ENCODE measurements at places on chromosomes 4 and X. TPM values are rescaled to one million over a fixed set of nuclear protein-coding genes. Genes with fewer than 3 reads are reported as not detected.

Gene GNRHR
- not detected for total RNA-seq

Gene NSG1
- total RNA-seq, result 0.18 TPM

Gene CRMP1
- total RNA-seq, result not detected

Gene ASMT
- not detected for total RNA-seq

Gene ITM2A
- 114 TPM for total RNA-seq

Gene CT45A5
- not detected for total RNA-seq

Gene KDR
- total RNA-seq, result not detected

Gene PDE6B
- total RNA-seq, result 10.1 TPM

Gene FGFBP1
- not detected for total RNA-seq

Gene CNGA1
- total RNA-seq, result not detected

- no peak for DNase-seq
- H3K36me3 ChIP-seq, result no peaks in the 10 kb centered on the region
- no peaks in the 10 kb centered on the region for H3K4me1 ChIP-seq
- no peak overlapping the region for H3K27ac ChIP-seq
- H3K27me3 ChIP-seq, result no peaks in the 10 kb centered on the region
Observed at GRCh38 chr4:157045507-157046127, 30.3 kb upstream of the GLRB start.

- no peak overlapping the region for H3K4me3 ChIP-seq
- H3K27ac ChIP-seq, result no peak overlapping the region
- no peaks in the 10 kb centered on the region for H3K4me1 ChIP-seq
- H3K36me3 ChIP-seq, result no peaks in the 10 kb centered on the region
Observed at GRCh38 chr4:105921301-105921700, 26.0 kb downstream of the NPNT start.

DNA sequence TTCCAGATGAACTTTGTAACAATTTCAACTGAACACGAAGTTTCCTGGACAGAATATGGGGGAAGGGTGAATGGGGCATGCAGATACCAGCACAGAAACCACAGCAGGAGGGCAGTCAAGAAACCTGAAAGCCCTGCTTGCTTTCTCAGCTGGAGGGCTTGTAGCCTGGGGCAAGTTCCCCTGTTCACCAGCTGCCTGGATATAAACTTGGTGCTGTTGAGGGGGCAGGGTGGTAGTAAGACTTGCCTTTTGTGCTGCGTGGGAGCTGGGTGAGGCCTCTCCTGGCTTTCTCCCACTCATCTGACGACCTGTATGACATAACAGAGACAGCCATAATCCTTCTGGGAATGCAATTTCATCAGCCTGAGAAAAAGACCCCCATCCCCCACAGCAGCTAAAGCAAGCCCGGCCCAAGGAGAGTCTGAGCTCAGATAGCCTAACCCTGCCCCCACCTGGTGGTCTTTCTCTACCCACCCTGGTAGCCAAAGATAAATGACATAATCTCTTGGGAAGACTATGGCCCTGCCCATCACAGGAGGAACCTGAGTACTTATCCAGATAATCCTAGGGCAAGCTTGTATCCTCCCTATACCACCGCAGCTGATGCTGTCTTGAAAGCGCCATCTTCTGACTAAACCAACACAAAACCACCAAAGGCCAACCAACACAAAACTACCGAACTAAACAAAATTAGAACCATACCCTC, 234.3 kb downstream of the LAS1L start:
- no peaks in the 10 kb centered on the region for H3K4me1 ChIP-seq
- no peaks in the 10 kb centered on the region for H3K36me3 ChIP-seq
- DNase-seq, result no peak
- no peaks in the 10 kb centered on the region for H3K27me3 ChIP-seq
- H3K27ac ChIP-seq, result no peak overlapping the region

DNA sequence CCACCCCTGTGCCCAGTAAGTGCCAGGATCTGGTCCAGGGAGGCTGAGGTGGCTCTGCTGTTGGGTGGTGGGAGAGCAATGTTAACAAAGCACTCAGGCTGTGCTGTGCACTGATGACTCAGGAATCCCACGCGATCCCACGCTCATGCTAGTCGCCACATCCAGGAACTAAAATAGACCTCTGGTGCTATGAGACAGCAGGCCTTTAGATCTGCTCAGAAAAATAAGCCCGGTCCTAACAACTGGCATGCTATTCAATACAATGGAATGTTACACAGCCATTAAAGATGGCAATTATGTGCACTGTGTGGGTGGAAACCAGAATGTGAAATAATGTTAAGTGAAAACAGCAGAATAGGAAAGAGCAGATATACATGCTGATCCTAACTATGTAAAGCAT, 26.0 kb downstream of the ARL13A start:
- H3K27ac ChIP-seq, result peak overlapping the region; percentile 82
- peaks cover 1% of the 10 kb centered on the region for H3K36me3 ChIP-seq
- peak overlapping the region; percentile 30 for H3K4me3 ChIP-seq
- DNase-seq, result no peak
- peaks cover 30% of the 10 kb centered on the region for H3K4me1 ChIP-seq

GRCh38 chrX:50988649-50989048, 78.1 kb downstream of the BMP15 start:
- H3K36me3 ChIP-seq, result no peaks in the 10 kb centered on the region
- no peaks in the 10 kb centered on the region for H3K27me3 ChIP-seq
- H3K27ac ChIP-seq, result no peak overlapping the region
- DNase-seq, result no peak

DNA sequence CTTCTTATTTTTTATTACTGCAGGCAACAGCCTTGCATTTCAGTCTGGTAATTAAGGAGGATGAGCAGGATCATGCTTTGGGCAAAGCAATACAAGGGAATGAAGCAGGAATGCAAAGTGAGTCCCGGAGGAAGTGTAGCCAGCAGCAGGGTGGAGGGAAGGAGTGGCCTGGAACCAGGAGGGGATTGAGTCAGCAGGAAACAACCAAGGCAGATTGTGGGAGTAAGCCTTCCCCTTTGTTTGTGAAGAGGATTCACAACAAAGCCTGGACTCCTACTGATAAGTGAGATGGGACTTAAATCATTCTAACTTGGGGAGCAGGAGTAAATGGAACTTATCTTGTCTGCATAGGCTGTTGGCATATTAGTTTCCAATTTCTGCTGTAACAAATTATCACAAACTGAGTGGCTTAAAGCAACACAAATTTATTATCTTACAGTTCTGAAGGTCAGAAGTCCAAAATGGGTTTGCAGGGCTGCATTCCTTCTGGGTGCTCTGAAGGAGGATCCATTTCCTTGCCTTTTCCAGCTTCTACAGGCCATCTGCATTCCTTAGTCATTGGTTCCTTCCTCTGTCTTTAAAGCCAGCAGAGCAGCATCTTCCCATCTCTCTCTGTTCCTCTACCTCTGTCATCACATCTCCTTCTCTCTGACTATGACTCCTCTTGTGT, 93.2 kb upstream of the AP1S2 start:
- H3K4me3 ChIP-seq, result no peak overlapping the region
- no peak for DNase-seq
- H3K27me3 ChIP-seq, result no peaks in the 10 kb centered on the region

GRCh38 chrX:106323357-106323756, 155.3 kb downstream of the PWWP3B start:
- no peak overlapping the region for H3K27ac ChIP-seq
- H3K27me3 ChIP-seq, result no peaks in the 10 kb centered on the region
- no peaks in the 10 kb centered on the region for H3K4me1 ChIP-seq

GRCh38 chrX:100413229-100413628, 3.2 kb upstream of the PCDH19 start:
- H3K4me1 ChIP-seq, result no peaks in the 10 kb centered on the region
- peak overlapping the region; percentile 42 for H3K27ac ChIP-seq
- peaks cover 39% of the 10 kb centered on the region for H3K27me3 ChIP-seq
- no peak for DNase-seq

- no peak for DNase-seq
- no peak overlapping the region for H3K27ac ChIP-seq
- no peaks in the 10 kb centered on the region for H3K4me1 ChIP-seq
Observed at GRCh38 chrX:147322496-147322895, 508.0 kb upstream of the CXorf51A start.

GRCh38 chr4:5504486-5504885, 203.9 kb downstream of the EVC2 start:
- H3K27ac ChIP-seq, result no peak overlapping the region
- H3K27me3 ChIP-seq, result no peaks in the 10 kb centered on the region
- H3K4me3 ChIP-seq, result no peak overlapping the region
- H3K36me3 ChIP-seq, result no peaks in the 10 kb centered on the region

- H3K27me3 ChIP-seq, result no peaks in the 10 kb centered on the region
- H3K36me3 ChIP-seq, result no peaks in the 10 kb centered on the region
- no peak overlapping the region for H3K4me3 ChIP-seq
- no peak for DNase-seq
- H3K4me1 ChIP-seq, result no peaks in the 10 kb centered on the region
- no peak overlapping the region for H3K27ac ChIP-seq
Observed at GRCh38 chr4:1379351-1379781, 26.9 kb downstream of the NKX1-1 start.

DNA sequence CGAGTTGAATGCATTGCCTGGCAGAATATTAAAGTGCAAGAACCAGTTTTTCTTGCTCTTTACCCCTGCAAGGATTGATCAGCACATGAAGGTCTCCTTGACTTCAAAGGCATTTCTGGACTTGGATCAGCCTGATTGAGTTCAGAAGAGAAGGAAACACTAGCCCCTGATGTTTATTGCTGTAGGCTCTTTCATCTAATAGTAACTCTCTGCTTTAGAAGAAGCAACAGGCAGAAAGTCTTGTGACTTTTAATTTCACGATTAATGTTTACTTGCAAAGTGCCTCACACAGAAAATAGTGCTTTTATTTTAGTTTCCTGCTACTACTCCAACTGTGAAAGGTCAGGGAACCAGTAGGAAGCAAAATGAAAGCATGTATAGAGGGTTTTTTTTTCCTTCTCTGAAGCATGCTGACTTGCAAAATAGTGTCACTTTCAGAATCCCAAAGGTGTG, 69.1 kb downstream of the PCDH7 start:
- no peaks in the 10 kb centered on the region for H3K36me3 ChIP-seq
- no peak for DNase-seq
- H3K4me1 ChIP-seq, result no peaks in the 10 kb centered on the region
- no peaks in the 10 kb centered on the region for H3K27me3 ChIP-seq
- H3K4me3 ChIP-seq, result no peak overlapping the region
- H3K27ac ChIP-seq, result no peak overlapping the region

DNA sequence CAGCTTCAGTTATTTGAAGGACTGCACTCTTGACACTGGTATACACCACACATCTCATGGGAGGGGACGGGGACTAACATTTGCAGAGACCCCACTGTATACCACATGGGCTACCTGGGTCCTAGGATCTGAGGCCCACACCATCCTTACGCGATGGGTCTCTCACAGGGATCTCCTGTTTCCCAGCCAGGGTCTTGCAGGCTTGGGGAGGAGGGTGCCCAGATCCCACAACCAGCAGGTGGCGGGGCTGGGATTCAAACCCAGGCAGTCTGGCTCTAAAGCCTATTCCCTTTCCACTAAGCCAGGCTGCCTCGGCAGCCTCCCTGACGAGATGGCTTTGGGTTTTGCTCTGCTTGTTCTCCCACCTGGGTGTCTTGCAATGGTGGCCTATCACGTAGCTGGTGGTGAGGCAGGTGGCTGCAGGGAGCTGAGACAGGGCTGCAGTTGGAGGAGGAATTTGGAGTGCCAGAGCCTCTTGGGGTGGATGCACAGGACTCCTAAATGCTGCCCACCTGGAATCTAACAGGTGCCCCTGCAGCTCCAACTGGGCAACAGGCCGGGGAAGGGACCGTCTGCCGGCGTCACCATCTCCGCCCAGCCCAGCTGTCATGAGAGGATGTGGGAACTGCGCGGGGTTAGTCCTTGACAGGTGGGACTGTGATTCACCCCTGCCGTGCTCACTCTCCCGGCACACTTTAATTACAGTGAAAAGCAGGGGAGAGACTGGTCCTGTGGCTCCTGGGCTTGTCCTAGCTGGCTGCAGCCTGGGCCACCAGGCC, 110.7 kb downstream of the PSAPL1 start:
- no peak overlapping the region for H3K27ac ChIP-seq
- H3K27me3 ChIP-seq, result no peaks in the 10 kb centered on the region
- H3K36me3 ChIP-seq, result no peaks in the 10 kb centered on the region
- no peak overlapping the region for H3K4me3 ChIP-seq

- peak overlapping the region; percentile 95 for H3K27ac ChIP-seq
- peaks cover 6% of the 10 kb centered on the region for H3K36me3 ChIP-seq
- peak overlapping the region; percentile 94 for H3K4me3 ChIP-seq
- H3K27me3 ChIP-seq, result no peaks in the 10 kb centered on the region
Observed at GRCh38 chrX:79367907-79368306, 773 bp upstream of the ITM2A start.

DNA sequence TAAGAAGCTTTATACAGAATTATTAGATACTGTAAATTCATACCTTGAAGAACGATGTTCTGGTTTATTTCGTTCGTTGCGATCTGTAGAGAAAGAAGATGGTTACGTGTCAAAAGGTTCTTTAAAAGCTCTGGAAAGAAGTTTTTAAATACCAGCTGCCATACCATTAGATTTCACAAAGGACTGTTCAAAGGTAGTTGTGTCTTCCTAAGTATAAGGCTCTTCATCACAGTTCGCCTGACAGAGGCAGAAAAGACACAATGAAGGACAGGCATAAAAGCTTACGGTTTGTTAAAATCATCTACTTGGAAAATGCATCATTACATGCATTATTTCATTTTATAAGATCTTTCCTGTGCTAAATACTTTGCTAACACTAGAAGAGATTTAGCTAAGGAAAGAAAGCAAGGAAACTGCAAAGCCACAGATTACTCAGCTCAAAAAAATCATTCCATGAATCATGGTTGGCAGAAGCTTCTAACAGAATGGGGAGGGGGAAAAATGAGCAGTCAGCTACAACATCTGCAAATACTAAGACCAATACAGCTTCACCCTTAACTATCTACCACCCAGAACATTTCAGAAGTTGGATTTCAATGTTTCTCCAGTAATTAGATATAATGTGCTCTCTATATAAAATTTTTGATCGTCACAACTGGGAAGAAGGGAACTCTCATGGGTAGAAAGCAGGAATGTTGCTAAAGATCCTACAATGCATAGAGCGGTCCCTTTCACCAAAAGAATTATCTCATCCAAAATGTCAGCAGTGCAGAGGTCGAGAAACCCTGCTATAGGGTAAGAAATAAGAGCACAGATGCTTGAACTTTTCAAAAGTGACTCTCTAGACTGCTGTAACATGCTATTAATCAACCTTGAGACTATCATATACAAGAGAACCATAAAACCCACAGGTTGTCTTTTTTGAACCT, 50.7 kb upstream of the PRSS48 start:
- H3K4me3 ChIP-seq, result no peak overlapping the region
- DNase-seq, result no peak
- H3K27me3 ChIP-seq, result peaks cover 10% of the 10 kb centered on the region
- H3K27ac ChIP-seq, result no peak overlapping the region
- no peaks in the 10 kb centered on the region for H3K4me1 ChIP-seq

DNA sequence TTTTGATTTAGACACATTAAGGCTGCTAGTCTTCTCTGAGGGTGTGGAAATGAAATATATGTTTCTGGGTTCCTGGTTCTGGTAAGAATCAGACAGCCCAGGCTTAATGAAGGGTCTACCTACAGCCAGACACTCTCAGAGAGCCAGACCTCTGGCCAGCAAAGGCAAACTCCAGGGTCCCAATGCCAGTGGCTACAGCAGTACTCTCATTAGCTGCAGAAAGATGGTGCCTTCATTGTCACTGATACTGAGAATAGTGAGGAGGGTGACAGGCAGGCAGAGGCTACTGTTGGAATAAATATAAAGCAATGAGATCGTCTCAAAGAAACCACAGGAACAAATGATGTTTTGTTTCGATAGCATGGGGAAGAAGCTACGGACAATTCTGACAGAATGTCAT, 437.6 kb downstream of the GPM6A start:
- H3K27me3 ChIP-seq, result no peaks in the 10 kb centered on the region
- DNase-seq, result no peak
- no peak overlapping the region for H3K4me3 ChIP-seq
- H3K36me3 ChIP-seq, result no peaks in the 10 kb centered on the region
- H3K27ac ChIP-seq, result no peak overlapping the region
- H3K4me1 ChIP-seq, result no peaks in the 10 kb centered on the region

Data from activated T-helper 1 cell treated with anti-CD3 and anti-CD28 coated beads, Interleukin-12 subunit alpha, Interleukin-12 subunit beta, Interleukin-2, Interleukin-4 antibody, amounts not matched to agents 30 ng/mL and 10 ng/mL and 1 ng/mL, durations not matched to agents 14 hours and 24 hours and 36 hours (primary cell).